A549 treated with Mapracorat at 1 μM for 4 hours (cell line): ENCODE measurements at places on chromosomes 3 and 15. TPM values are rescaled to one million over a fixed set of nuclear protein-coding genes. Genes with fewer than 3 reads are reported as not detected.

The HOMER2 gene
- total RNA-seq: 14.0 to 17.9 TPM (median 16.8 TPM) in 5 replicates

The CFAP20DC gene
- 1.6 to 2.5 TPM (median 2.1 TPM) in 5 replicates for total RNA-seq

The SHQ1 gene
- 16.2 to 18.2 TPM (median 16.8 TPM) in 5 replicates for total RNA-seq

The GOLGA6L4 gene
- total RNA-seq: 0.29 to 1.3 TPM (median 0.87 TPM) in 5 replicates

The AMIGO3 gene
- total RNA-seq: 0.17 to 1.5 TPM (median 0.82 TPM) in 5 replicates

The CELSR3 gene
- 2.8 to 4.7 TPM (median 4.4 TPM) in 5 replicates for total RNA-seq

The ARF4 gene
- total RNA-seq: 158 to 171 TPM (median 162 TPM) in 5 replicates

The PRSS50 gene
- not detected in 5 replicates for total RNA-seq

The TMEM108 gene
- not detected in 5 replicates for total RNA-seq

The PPP1R14D gene
- total RNA-seq: 0.20 to 0.33 TPM in 2 of 5 replicates, not detected in the others

The ELP6 gene
- 25.3 to 29.2 TPM (median 28.5 TPM) in 5 replicates for total RNA-seq

The EHHADH gene
- total RNA-seq: 2.2 to 4.2 TPM (median 3.4 TPM) in 5 replicates

The RNF168 gene
- total RNA-seq: 3.4 to 4.9 TPM (median 4.0 TPM) in 5 replicates

The LRRC3B gene
- total RNA-seq: not detected in 5 replicates

The NAALADL2 gene
- 0.18 to 0.35 TPM in 2 of 5 replicates, not detected in the others for total RNA-seq
